H1 (cell line): ENCODE measurements at places on chromosomes 13 and 19.

GRCh38 chr13:36696410-36697010 is 22.7 kb downstream of the SERTM1 start:
- DNase-seq = no peak

- DNase-seq = no peak
Observed at GRCh38 chr13:111470933-111471332, 150.5 kb downstream of the TEX29 start.

DNA sequence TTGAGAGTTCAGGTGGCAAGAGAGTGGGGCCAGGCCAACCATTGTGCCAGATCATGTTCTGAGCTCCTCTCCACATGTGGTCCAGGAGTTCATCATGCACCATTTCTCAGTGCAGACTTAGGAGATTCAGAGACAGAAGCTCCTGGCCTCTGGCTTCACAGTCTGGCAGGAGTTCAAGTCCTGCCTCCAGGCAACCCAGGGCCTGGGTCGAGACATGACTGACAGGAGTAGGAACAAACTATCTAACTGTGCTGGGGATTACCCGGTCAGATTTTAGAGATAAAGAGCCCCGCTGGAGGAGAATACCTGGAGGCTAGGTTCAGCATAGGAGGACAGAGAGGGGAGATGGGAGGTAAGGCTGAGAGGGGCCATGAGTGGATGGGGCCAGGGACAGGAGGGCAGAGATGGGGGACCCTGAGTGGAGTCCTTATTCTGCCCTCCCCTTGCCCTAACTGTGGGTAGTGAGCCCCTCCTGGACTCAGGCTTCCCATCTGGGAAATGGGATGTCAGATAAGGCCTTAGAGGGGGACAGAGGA is 906 bp upstream of the CYP4F11 start:
- DNase-seq = no peak

- DNase-seq = no peak
Observed at GRCh38 chr13:45787346-45787745, 64.2 kb downstream of the SIAH3 start.
